ENCODE measurements at places on chromosomes 2 and 18. TPM values are rescaled to one million over a fixed set of nuclear protein-coding genes. Genes with fewer than 3 reads are reported as not detected.

DNA sequence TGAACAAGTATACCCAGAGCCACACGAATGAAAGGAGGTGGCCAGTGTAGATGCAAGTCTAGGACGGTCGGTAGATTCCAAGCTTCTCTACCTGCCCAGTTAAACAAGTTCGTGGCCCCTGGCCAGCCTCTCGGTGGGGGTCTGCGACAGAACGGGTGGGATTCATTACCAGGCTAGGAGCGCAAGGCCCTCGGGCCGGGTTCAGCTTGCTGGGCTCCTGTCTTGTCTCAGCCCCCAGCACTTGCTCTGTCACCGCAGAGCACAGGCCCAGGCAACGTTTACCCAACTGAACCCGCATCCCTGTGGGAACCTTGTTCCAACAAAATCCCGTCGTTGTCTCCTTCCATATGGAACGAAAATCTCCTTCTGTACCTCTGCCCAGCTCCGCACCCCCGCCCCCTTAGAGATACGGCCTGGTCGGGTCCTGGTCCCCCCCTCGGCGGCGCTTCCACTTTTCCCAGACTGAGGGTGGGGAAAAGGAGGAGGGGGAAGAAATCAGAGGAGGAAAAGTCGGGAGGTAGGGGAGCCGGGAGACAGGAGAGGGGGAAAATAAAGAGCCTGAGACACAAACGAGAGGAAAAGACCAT, 1.9 kb upstream of the EMX1 start:
- no peak for DNase-seq

GRCh38 chr18:74861154-74861553, 263.5 kb downstream of the ZNF407 start:
- DNase-seq = no peak

GRCh38 chr2:109306190-109306589, 177.2 kb downstream of the SH3RF3 start:
- no peak for DNase-seq

DNA sequence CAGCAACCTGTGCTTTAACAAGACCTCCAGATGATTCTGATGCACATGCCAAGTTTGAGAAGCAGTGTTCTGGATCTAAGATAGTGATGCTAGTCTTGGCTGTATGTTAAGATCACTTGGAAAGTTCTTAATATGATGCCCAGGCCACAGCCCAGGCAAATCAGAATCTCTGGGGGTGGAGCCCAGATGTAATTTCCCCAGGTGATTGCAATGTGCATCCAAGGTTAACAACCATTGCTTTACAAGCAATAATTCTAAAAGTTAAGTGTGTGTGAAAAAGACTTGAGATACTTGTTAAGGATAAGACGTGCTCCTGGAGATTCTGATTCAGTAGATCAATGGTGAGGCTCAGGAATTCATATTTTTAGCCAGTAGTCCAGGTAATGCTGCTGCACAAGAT, 44.3 kb upstream of the MYO1B start:
- no peak for DNase-seq

- no peak for DNase-seq
Observed at GRCh38 chr2:241966647-241967466, 97.3 kb downstream of the RTP5 start.

DNA sequence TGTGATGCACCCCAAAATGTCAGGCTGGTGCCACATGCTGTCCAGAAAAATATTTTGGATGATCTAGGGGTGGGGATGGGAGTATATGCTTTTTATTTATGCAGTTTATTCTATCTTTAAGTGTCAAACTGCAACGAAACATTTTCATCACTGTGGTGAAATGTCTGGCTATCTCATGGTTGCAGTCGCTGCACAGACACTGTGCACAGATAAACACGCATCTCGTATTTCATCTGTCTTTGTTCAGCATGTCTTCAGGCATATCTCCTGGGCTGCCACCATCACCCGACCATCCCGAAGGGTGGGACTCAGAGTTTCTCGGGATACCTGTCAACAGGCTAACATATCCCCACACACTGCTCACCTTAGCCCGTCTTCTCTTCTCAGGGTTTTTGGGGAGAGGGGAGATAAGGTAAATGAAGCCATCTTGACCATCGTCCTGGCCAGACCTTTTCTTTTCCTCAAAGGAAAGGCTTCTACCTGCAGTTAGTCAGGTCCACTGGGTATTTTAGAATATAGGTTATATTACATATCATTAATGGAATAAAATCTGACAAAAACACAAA, 80.7 kb upstream of the NABP1 start:
- DNase-seq = no peak

GRCh38 chr2:40159333-40159732, 292.6 kb downstream of the SLC8A1 start:
- DNase-seq = no peak

- DNase-seq = no peak
Observed at GRCh38 chr2:214185546-214185945, 225.3 kb upstream of the VWC2L start.

DNA sequence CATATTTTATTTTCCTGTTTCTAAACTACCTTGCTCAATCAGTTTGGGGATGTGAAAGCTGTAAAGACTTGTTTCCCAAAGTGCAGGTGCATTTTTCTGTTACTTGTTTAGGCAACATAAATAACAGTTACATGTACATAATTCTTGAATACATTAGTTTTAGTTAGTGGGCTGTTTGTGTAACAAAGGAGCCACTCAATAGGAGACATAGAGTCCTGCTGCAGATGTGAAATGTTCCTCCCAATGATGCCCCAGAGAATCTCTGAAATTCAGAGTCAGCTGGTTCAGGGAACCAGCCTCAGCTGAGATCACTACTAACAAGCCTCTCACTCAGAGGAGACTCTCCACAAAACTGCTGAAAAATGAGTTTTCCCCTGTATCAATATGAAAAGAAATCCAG, 91.5 kb upstream of the TWSG1 start:
- DNase-seq = no peak

DNA sequence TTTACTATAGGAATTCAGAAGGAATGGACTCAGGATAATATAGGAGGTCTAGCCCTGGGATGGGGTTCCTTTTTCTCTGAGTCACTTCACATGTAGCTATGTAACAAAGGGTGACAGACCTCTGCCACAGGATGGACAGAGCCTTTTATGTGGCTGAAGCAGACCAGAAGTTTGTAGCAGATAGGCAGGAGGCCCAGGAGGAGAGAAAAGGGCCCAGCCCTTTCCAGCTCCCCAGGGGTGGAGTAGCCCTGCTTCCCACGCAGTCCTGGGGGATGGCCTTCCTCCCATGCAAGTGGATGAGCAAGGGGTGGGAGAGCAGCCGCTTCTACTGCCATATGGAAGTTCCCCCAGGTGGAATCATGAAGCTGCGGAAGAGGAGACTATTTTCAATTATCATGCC, 40.3 kb downstream of the ARMC9 start:
- DNase-seq = no peak

SPP2 gene
- not detected for total RNA-seq
